HT-29 (cell line): ENCODE measurements at places on chromosomes 6 and 20. TPM values are rescaled to one million over a fixed set of nuclear protein-coding genes. Genes with fewer than 3 reads are reported as not detected.

DNA sequence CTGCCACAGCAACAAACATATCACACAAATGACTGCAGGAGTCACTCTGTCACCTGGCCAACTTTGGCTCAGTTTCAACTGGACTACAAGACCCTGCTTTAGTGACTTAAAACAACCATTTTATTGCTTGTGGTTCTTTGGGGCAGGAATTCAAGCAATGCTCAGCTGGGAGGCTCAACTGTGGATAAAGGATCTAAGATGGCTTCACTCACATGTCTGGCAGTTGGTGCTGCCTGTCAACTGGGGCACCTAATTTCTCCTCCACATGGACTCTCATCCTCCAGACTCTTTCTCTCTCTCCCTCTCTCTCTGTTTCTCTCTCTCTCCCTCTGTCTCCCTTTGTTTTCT is 2.8 kb upstream of the EPB41L2 start:
- no peak for DNase-seq

- DNase-seq, result no peak
Measured at GRCh38 chr6:135658481-135658880, 160.9 kb upstream of the AHI1 start.

GRCh38 chr20:10610251-10610650 is 63.5 kb downstream of the JAG1 start:
- DNase-seq, result no peak

- no peak for DNase-seq
Measured at GRCh38 chr6:26224940-26225847, 138.0 kb downstream of the HFE start.

GRCh38 chr20:62922451-62922921 is 3.8 kb downstream of the DIDO1 start:
- no peak for DNase-seq

DNA sequence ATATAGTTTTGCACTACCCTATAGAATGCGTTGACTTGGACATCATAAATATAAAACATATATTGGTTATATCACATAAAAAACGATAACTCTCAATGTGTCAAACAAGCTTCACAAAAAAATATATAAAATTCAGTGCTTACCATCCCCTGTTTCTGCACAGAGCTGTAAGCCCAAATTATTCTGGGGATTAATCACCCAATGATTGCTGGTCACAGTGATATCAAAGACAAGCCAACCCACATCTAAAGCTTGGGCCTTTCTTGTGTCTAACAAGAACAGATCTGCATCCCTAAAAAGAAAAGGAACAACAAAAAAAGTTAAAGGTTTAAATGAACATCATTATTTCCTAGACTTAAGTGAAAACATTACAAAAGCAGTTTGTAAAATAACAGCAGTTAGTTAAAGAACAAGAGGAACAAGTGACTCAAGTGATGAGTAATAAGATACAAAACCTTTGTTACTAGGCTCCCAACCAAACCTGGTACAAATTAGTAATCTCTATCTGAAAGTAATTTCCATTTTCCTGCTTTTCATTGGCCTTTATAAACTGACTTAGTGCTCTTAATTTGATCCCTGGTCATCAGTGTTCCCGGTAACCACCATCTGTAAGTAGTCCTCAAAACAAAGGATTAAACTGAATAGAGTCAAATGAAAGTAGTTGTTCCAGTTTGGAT is 81.1 kb downstream of the BMP5 start:
- no peak for DNase-seq

The HMGCLL1 gene
- not detected in 2 replicates for total RNA-seq

The JAG1 gene
- total RNA-seq, result 13.9 and 15.5 TPM in 2 replicates

DNA sequence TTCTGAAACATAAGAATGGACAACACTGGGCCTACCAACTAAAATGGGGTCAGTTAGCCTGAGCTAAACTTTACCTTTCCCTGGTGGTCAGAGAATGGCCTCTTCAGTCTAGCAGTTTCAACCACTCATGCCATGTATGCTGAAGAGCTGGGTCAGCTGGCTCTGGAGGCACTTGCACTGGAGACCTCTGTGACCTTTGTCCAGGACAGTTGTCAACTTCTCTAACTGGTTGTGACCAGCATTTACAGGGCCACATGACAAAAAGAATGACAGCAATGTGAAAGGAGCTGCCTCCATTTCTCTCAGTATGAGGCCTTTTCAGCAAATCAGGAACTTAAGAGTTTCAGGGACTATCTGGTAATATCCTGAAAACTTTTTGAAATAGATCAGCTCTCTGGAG is 59.9 kb upstream of the TMEM30A start:
- no peak for DNase-seq

DNA sequence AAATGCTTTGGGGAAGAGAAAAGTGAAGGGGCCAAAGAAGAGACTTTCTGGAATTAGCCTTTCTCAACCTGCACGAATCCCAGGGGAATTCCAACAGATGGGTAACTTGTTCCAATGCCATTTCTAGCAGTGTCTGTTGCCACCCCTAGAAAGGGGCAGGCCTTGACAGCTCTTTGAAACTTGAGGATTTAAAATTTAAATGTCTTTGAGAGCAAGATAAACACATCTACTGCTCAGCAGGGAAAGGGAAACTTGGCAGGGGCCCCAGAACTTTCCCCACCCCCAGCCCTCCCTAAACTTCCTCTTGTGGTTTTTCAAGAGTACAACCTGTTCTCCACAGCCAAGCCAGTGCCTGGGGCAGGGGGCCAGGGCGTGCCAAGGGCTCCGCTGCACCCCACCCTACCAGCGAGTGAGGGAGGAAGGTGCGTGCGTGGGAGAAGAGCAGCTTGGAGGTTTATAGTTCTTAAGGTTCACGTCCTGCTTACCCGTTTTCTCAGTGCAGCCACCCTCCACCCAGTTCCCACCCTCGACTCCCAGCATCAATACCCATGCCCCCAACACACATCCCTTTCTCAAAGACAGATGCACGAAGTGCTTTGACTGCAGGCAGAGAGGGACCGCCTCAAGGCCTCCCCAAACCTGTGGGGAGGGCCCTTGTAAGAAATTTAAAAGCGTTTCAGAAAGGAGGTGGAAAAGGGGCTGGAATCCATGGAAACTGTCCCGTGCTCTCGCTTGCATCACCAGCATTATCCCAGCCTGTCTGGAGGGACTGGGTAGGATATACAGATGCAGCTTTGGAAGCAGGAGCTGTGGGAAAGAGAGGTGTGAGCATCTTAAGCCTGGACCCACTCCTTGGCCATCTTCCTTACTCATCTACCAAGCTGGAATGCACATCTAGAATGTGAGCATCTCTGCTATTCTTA is 4.5 kb upstream of the TAF8 start:
- DNase-seq, result peak; percentile 76

DNA sequence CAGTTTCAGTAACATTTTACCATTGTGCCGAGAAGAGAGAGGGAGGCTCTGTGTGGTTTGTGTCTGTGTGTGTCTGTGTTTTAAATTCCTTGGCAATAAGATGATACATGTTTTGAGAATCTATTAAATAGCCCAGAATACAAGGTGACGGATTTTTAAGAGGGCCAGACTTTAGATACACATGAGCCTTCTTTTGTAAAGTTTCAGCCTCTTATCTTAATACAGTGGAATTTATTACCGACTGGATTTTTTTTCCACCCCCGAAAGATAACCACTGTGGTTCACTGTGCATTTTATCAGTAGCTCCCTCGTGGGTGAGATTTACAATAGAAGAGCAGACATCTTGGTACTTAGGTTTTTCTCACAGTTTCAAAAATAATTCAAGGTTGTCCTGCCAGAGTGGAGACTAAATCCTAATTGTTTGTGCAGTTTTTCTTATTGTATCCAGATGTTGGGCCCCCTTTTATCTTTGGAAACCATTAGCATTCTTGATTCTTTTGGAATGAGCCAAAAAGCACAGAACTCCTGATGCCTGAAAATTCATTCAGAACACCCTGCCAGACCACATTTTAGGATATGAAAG is 49.9 kb downstream of the STK4 start:
- DNase-seq, result no peak
